AG10803 (cell line): ENCODE measurements at places on chromosomes 1 and 21.

DNA sequence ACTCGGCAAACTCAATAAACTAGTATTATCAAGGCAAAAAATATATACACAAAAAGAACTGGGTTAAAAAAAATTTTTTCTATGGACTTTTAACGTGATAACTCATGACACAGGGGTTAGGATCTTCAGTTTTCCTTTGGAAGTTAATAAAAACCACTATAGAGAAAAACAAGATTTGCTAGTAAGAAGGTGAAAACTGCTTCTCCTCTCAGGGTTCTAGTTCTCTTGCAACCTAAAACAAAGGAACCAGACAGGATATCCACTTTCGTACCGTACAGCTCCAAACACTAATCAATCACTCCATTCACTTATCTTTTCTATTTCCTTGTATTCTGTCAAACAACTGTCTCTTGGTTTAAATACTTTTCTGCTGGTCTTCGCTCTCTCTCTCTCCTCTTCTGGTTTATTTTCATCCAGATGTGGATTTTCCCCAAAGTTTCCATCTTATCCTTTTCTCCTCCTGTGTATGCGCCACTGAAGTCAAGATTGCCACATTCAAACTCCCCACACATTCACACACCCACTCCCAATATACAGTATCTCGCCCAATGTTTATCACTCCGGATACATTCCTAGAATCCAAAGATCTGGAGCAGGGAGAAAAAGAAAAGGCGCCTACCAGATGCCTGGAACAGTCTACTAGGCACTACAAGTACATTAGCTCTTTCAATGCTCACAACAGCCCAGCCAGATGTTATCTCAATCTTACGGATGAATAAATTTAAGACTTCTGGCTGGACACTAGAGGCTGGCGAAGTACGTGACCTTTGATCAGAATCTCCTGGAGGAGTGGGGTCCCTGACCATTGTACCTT is 775 bp upstream of the PRPF38B start:
- DNase-seq = no peak

DNA sequence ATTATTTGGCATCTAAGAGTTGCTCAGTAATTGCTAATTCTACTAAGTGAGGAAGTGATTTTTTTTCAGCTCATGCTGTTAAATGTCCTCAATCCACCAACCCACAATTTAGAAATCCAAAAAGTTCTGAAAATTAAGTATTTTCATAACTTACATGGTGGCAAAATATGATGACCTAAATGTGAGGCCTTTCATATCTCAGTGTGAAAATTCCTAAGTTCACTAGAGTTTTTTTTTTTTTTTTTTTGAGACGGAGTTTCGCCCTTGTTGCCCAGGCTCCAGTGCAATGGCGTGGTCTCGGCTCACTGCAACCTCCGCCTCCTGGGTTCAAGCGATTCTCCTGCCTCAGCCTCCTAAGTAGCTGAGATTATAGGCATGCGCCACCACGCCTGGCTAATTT is 5.6 kb downstream of the NUCKS1 start:
- no peak for DNase-seq

GRCh38 chr1:69535490-69535889 is 32.2 kb upstream of the LRRC7 start:
- DNase-seq = no peak

DNA sequence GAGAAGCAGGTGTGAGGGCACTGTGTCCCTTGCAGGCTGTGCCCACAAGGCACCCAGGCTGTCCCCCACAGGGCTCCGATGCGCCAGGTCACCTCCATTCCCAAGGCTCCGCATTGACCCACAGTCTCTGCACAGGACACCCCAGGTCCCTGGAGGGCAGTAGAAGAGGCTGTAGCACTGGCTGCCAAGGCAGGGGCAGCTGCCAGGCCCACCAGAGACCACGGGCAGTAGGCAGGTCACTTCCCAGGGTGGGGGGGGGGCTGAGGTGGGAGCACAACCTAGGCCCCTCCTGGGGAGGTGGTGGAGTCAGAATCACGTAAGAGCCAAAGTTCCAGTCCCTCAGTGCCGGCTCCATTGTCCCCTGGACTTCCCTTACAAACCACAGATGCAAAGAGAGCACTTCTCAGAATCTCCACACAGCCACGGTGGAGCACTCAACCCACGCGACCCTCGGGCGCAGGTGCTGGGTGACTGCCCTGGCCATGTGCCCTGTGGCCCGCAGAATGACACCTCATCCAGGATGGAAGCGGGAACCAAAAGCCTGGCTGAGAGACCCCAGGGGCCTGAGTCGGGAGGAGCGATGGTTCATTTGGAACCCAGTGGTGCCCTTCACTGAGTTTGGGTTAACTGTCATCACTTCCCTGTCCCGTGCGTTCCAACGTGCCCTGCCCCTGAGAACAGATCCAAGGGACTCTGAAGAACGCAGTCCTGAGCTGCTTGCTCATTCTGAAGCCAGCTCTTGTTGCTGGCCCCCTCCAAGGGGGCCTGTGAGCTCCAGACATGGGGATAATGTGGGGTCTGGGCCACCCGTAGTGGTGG is 69.7 kb upstream of the PDE9A start:
- DNase-seq = no peak

DNA sequence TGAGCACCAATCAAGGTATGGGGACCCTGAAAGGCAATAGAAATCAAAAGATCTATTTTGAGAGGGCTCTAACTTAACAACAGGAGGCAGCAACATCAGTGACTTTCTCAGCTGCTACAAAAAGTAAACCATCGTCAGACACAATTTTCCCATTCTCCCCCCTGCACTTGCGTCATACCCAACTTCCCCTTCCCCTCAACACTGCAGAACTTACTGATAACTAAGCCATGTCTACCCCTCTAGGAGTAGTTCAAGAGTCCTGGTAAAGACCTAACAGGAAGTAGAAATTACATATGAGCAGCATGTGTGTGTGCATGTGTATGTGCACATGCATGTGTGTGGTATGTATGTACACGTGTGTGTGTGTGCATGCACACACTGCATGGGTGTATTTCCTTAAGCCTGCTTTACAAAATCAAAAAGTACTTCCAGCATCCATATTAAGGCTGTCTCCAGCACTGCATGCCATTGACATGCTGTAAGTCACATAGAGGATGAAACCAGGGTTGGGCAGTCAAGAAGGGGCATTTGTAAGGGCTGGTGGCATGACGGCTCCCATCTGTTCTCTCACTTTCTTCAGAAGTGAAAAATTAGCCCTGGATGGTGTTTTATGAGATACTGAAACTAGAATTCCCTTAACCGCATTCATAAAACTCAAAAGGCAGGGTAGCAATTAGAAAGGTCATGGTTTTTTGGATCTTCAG is 460.1 kb upstream of the RUNX1 start:
- DNase-seq = no peak

GRCh38 chr1:19040010-19040680 is 83.7 kb upstream of the IFFO2 start:
- no peak for DNase-seq

DNA sequence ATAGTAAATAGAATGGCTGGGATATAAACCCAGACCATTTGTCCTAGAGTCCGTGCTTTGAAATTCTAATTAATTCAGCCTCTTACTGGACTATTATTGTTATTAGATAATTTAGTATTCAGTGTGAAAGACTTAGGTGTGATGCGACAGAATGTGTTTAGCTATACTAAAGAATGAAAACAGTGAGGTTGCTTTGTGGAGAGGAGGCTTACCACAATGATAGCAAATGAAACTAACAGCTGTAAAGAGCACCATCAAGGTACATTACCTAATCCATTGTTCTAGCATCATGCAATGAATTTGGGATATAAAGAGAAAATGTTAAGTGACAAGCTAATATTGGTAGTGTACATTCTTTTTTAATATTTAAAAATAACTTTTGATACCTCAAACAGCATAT is 911.1 kb downstream of the KCNT2 start:
- DNase-seq = no peak

- DNase-seq = no peak
These were observed 23.0 kb downstream of the GART start for GRCh38 chr21:33518899-33519298.

DNA sequence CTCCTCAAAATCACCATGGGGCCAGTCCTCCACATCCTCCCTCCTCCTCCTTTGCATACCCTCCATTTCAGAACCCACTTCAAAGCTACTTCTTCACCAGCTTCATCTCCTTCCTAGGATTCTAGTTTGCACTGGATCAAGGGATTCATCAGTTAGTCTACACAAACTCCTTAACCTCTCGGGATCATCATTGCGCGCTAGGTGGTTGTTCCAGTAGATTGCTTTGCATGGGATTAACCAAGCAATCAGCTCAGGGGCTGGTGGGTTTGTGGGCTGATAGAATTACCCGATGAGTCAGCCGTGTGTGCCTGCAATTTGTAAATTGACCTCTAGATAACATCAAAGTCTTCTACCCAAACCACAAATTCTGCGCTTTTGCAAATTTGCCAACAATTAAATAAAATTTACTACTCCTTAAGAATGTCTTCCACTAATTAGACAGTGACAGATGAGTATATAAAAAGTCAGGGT is 7.7 kb downstream of the KANK4 start:
- no peak for DNase-seq

DNA sequence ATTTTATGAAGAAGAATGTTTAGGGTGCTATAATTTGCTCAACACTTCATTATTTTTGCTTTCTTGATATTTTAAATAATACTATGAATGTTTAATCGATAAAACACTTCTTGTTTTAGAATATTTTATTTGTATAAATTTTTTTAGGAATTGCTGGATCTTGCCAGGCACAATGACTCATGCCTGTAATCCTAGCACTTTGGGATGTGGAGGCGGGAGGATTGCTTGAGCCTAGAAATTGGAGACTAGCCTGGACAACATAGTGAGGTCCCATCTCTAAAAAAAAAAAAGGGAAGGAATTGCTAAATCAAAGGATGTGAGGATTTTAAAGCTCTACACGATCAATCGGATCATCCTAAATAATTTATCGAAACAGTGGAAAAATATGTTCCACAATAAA is 17.6 kb downstream of the RNF11 start:
- DNase-seq = no peak

GRCh38 chr1:7616076-7616832 is 154.8 kb upstream of the VAMP3 start:
- peak; percentile 28 for DNase-seq

GRCh38 chr1:177525176-177525575 is 354.4 kb downstream of the BRINP2 start:
- no peak for DNase-seq

GRCh38 chr1:90201467-90202358 is 206.8 kb downstream of the ZNF326 start:
- peak; percentile 8 for DNase-seq

DNA sequence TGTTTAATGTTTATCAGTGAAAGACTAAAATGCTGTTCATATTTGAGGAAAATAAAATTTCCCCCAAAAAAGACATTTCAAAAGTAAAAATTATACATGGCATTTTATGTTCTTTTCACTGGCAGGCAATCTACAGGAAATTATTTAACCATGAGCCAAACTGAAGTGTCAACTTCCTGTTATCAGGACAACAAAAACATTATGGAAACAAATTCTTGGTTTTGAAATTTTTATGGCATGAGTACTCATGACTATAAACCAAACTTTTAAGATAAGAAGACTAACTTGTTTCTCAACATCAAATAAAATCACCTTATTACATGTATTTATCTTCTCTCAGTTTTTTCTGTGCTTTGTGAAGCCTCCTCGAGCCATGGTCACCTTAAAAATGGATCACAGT is 698.6 kb downstream of the LTN1 start:
- peak; percentile 58 for DNase-seq

DNA sequence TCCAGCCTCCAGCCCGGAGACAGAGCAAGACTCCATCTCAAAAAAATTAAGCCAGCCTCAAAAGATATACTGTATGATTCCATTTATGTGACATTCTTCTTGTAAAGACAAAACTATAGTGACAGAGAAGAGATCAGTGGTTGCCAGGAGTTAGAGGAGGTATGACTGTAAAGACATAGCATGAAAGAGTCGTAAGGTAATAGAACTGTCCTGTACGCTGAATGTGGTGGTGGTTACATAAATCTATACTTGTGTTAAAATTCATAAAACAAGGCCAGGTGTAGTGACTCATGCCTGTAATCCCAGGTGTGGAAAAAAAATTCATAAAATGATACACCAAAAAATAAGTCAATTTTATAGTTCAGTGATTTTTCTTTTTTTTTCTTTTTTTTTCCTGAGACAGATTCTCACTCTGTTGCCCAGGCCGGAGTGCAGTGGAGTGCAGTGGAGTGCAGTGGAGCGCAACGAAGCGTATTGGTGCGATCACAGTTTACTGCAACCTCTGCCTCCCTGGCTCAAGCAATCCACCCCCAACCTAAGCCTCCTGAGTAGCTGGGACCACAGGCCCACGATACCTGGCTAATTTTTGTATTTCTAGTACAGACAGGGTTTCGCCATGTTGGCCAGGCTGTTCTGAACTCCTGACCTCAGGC is 84.9 kb upstream of the CXADR start:
- no peak for DNase-seq

- no peak for DNase-seq
These were observed 51.0 kb downstream of the TNN start for GRCh38 chr1:175118375-175119367.

GRCh38 chr1:221916176-221916575 is 174.3 kb upstream of the DUSP10 start:
- DNase-seq = no peak

- DNase-seq = peak; percentile 54
These were observed 44.7 kb upstream of the GOLT1A start for GRCh38 chr1:204258213-204259115.

DNA sequence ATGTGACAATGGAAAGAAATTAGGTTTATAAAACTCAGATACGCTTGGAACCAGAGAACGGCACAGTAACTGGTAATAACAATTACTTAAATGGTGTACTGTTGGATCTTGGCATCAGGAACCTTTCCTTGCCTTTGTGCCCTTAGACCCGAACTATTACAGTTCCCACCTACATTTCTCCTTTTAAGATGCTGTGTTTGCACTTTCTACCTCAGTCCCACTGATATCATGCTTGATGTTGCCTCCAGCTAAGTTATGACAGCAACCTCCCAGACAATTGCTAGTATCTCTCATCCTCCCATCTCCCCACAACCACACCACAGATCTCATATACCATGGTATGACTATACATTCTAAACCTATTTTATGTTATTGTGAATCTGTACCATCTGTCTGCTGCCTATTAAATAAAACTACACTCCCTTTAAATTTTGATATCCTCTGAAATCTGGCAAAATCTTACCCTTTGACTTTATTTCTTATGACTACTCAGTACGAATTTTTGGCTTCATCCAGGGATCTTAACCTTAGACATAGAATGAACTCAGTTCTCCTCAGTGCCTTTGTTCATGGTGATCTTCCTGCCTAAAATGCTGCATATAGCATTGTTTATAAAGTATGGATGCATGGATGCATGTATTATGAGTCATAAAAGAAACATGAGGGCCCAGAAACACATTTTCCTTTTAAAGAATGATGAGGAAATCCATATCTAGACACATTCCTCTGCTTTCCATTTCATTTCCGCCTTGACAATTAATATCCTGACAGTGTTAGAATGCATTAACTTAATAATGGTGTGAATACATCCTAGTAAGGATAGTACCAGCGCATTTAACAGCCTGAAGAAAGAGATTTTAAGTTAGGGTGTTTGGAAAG is 64.1 kb downstream of the LRRC8D start:
- no peak for DNase-seq
